Osteoblast (primary cell): ENCODE measurements at places on chromosomes 13 and 19.

DNA sequence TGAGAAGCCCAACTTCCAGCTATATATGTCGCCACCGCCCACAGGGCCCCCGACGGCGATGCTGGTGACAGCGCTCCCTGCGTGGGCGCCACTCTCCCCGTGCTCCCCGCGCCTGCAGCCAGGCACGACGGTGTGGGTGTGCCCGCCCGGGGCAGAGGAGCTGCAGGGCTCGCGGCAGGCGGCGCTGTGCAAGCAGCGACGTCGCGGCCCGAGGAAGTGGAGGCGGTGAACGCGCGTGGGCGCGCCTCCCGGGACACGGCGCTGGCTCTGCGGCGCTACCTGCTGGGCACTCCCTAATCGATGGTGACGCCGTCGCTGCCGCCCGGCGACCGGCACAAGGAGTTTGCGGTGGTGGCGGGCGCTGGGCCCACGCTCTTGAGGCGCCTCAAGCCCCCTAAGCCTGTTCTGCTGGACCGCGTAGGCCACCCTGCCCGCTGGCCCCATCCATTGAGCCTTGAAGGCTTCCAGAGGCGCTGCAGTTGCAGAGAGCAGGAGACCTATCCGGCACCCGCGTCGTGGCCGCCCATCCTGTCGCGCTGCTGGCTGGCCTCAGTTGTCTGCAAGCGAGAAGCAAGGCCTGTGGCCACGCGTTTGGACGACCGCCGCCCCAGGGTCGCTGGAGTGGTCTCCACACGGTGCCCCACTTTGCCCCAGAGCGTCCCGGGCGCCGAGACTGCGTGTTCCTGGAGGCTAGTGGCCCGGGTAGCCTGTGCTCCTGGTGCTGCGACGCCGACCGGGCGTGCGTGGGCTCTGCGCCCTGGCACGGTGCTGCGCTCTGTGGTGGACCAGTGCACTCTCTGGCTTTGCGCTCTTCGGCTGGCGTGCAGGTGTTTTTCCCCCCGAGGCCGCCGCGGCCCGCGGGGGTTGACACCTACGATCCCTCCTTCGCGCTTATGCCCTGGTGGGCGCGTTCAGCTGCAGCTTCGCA is 23.1 kb downstream of the LRFN3 start:
- peak; percentile 81 for DNase-seq

DNA sequence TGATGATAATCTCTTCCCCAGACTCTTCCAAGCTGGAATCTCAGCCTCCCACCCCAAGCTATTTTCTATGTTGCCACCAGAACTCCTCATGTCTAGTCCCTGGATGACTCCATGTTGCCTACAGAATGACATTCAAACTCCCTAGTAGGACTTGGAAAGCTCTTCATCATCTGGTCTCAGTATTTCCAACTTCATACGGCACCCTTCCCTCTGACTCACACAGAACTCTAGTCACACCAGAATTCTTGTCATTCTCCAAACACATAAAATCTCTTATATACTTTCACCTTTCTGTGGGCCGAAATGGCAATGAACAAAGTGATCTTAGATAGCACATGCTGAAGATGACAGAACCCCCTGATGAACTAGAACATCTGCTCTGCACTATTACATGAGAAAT is 86.2 kb downstream of the CAB39L start:
- DNase-seq = no peak

GRCh38 chr19:52992109-52993004 is 21.4 kb upstream of the ERVV-1 start:
- DNase-seq = no peak

DNA sequence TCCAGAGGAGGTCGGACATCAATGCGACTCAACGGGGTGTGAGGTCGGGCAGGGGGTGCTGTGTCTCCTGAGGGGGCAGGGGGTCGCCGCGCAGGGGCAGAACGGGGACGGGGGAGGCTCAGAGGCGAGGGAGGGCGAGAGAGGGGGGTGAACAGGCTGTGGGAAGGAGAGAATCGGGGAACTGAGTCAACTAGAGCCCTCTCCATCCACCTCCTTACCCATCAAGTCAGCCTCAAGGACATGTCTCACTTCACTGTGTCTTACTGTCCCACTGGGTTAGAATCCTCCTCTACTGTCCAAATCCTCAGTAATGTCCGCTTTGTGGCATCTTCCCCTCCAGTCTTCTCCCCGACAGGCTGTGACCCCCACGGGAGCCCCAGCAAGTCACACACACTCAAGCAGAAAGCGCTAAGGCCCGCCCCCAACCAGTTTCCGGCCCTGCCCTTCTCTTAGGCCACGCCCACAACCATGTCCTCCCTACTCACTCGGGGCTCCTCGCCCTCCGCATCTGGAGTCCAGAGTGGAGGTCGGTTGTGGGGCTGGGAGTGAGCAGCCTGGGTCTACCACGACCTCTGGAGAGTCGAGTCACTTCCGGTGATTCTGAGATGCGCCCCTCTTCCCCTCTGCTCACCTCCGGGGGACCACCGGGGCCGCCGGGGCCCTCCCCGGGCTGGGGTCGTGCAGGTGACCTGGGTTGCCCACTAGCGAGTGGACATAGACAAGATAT is 9.3 kb downstream of the PLEKHA4 start:
- peak; percentile 48 for DNase-seq

DNA sequence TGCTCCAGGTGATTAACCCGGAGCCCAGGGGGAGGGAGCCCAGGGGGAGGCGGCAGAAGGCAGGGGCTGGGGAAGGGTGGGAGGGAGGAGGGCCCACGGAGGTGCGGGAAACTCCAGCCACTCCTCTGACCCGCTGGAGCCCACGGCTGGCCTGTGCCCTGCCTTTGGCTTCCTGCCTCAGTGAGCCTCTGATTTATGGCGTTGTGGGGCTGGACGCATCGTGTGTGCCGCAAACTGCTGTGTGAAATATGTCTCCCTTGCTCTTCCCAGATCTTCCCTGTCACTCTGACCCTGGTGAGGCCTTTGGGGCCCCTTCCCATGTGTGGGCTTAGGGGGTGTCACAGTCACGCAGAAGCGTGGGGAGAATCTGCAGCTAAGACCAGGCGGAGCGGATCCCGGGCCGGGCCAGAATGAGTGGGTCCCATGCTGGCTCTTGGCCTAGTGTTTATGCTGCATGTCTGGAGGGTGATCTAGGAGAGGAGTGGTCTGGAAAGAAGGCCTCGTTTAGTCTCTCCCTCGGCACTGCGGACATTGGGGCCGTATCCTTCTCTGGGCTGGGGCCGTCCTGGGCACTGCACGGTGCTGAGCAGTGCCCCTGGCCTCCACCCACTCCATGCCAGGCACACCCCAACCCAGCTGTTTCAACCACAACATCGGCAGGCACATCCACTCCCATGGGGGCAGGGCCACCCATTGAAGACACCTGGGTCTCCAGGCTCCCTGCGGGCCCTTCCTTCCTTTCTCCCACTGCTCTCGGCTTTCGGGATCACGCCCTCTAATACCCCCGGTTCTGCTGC is 123.0 kb downstream of the KDM4B start:
- no peak for DNase-seq

- no peak for DNase-seq
Observed at GRCh38 chr13:73063166-73063565, 4.4 kb downstream of the KLF5 start.

DNA sequence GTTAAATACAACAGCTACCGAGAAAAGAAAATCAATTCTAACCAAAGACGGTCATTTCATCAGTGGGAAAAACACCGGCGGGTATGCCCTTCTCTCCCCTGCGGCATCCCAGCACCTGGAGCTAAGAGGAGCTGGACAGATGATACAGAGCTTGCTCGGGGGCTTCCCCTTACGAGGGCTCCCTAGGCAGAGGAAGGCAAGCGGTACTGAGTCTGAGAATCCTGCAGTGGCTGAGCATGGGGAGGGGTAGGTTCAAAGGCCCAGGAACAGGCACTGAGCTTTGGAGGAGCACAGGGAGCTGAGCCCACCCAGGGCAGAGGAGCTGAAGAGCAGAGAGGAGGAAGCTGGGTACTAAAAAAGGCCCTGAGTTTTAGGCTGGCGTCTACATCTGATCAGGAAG is 12.7 kb downstream of the STK24 start:
- DNase-seq = no peak

DNA sequence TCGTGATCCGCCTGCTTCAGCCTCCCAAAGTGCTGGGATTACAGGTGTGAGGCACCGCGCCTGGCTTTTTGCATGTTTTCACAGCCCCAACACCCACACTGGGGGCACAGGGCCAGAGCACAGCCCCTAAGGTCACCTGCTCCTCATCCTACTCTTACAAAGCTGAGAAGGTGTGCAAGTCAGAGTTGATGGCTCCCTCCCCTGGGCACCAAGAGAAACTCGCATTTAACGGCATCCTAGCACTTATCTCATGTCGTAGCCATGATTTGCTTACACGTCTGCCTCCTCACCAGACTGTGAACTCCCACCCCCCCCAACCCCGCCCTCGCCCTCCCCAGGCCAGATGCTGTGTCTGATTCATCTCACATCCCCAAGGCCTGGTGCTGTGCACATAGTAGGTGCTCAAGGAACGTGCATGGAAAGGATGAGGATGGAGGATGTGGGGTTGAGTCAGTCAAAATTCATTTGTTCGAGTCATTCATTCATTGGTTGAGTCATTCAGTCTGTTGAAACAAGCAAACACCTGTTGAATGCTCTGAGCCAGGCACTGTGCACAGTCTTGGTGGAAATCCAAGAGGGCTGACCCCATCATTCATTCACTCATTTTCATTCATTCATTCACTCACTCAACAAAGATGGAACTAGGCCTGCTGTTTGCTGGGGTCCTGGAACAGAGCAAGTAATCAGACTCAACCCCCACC is 11.3 kb downstream of the SHANK1 start:
- DNase-seq = no peak

DNA sequence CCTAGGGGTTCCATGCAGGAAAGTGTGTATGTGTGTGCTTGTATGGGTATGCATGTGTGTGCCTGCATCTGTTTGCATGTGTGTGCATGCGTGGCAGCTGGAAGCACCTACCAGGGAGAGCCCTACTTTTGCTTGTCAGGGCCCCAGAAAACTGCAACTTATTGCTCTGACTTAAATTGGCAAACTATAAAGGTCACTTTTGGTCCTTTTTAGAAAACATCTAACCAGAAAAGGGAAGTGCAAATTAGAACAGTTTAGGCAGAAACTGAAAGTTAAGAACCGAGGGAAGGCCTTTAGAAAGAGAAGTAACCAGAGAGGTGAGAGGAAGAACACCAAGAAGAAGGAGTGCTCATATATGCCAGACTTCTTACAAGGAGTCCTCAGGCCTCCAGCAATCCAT is 32.5 kb downstream of the DLEU7 start:
- no peak for DNase-seq

DNA sequence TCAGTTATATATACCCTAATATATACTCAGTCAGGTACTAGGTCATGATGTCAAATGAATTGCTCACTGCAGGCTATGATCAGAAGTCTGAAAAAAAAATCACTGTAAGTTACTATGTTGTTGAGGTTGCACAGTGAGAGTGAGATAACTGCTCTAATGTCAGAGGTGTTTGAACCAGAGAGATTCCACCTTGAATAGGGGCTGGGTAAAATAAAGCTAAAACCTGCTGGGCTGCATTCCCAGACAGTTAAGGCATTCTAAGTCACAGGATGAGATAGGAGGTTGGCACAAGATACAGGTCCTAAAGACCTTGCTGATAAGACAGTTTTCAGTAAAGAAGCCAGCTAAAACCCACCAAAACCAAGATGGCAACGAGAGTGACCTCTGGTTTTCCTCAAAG is 10.2 kb downstream of the EPSTI1 start:
- no peak for DNase-seq

DNA sequence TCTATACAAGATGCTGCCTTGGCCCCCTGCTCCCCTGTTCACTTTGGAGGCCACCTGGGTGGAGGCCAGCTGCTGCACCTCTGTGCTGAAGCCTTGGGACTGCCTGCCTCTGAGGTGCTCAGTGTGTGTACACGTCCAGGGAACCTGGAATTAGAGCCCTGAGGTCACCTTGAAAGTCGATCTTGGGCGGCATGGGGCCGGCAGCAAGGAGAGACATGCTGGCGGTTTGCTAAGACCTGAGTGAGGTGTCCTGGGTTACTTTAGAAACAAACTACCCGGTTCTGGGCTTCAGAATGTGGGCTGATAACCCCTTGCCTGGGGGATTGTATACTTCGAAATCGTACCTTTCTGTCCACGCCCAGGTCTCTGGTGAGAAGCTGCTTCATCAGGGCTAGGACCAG is 25.5 kb downstream of the TSSK6 start:
- peak; percentile 82 for DNase-seq

GRCh38 chr13:45909673-45910072 is 58.1 kb upstream of the SIAH3 start:
- no peak for DNase-seq

GRCh38 chr13:51684076-51684475 is 99.8 kb downstream of the WDFY2 start:
- DNase-seq = peak; percentile 32

- DNase-seq = no peak
Observed at GRCh38 chr13:75153834-75154233, 328.1 kb downstream of the TBC1D4 start.

- DNase-seq = no peak
Observed at GRCh38 chr13:50847501-50847900, 4.0 kb upstream of the DLEU7 start.
